ENCODE measurements at places on chromosomes 11 and 22. TPM values are rescaled to one million over a fixed set of nuclear protein-coding genes. Genes with fewer than 3 reads are reported as not detected.
A peak's percentile ranks its signal among the peaks of the same experiment; 100 is the strongest.

- no peak overlapping the region for H3K4me3 ChIP-seq
- H3K27ac ChIP-seq, result no peak overlapping the region
- H3K36me3 ChIP-seq, result no peaks in the 10 kb centered on the region
- DNase-seq, result no peak
- no peaks in the 10 kb centered on the region for H3K4me1 ChIP-seq
- no peaks in the 10 kb centered on the region for H3K27me3 ChIP-seq
Observed at GRCh38 chr11:130480711-130481140, 32.3 kb downstream of the ADAMTS15 start.

The LRRC56 gene
- total RNA-seq, result 2.2 TPM

GRCh38 chr11:128480665-128481064, 106.7 kb downstream of the ETS1 start:
- peak; percentile 39 for DNase-seq
- H3K27ac ChIP-seq, result peak overlapping the region; percentile 92
- no peaks in the 10 kb centered on the region for H3K27me3 ChIP-seq
- no peak overlapping the region for H3K4me3 ChIP-seq

GRCh38 chr22:31286360-31287255, 5.7 kb downstream of the PIK3IP1 start:
- H3K4me3 ChIP-seq, result no peak overlapping the region
- peak overlapping the region; percentile 99 for H3K27ac ChIP-seq
- no peaks in the 10 kb centered on the region for H3K27me3 ChIP-seq

- DNase-seq, result no peak
- no peaks in the 10 kb centered on the region for H3K27me3 ChIP-seq
- H3K36me3 ChIP-seq, result peaks cover 29% of the 10 kb centered on the region
- H3K27ac ChIP-seq, result no peak overlapping the region
- no peaks in the 10 kb centered on the region for H3K4me1 ChIP-seq
- no peak overlapping the region for H3K4me3 ChIP-seq
Observed at GRCh38 chr11:94183251-94183885, 54.7 kb downstream of the PANX1 start.

The BDNF gene
- not detected for total RNA-seq

- H3K27ac ChIP-seq, result no peak overlapping the region
- H3K27me3 ChIP-seq, result no peaks in the 10 kb centered on the region
- H3K4me1 ChIP-seq, result no peaks in the 10 kb centered on the region
- H3K4me3 ChIP-seq, result no peak overlapping the region
- DNase-seq, result no peak
- H3K36me3 ChIP-seq, result no peaks in the 10 kb centered on the region
Observed at GRCh38 chr11:76339221-76339620, 41.7 kb downstream of the THAP12 start.

- no peak for DNase-seq
- H3K4me1 ChIP-seq, result no peaks in the 10 kb centered on the region
- H3K27me3 ChIP-seq, result no peaks in the 10 kb centered on the region
- no peak overlapping the region for H3K27ac ChIP-seq
- H3K36me3 ChIP-seq, result no peaks in the 10 kb centered on the region
Observed at GRCh38 chr11:110367571-110367970, 62.2 kb upstream of the FDX1 start.

DNA sequence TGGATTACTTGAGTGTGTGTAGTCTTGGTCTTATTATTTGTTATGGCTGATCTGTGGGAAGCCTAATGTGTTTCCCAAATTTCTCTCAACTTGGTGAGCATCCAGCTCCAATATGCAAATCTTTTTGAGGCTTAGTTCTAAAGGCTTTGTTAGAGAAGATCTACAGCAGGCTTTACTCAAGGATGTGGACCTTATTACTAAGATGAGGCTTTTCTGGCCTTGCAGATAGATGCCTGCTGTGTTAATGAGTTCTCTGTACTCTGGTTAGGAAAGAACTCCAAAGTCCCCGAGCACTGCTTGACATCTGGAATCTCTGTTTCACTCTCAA, 24.1 kb downstream of the MYEOV start:
- no peaks in the 10 kb centered on the region for H3K4me1 ChIP-seq
- DNase-seq, result no peak
- no peak overlapping the region for H3K27ac ChIP-seq
- H3K36me3 ChIP-seq, result no peaks in the 10 kb centered on the region
- no peak overlapping the region for H3K4me3 ChIP-seq

DNA sequence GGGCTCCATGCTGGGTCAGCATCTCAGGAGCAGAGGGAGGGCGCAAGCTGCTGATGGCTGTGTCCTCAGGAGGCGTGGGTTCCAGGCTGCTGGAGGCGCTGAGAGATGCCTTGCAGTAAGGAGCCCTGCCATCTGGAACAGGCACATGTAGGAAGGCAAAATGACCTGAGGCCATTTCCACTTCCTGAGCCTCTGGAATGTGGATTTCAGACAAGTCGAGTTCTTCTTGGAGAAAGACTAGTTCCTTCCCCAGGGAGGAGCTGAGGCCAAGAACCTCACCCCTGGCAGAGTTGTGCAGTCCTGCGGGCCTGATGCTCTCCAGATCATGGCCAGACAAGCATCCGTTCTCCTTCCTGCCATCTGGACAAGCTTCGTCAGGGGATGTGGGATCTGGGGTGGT, 19.3 kb downstream of the HPS4 start:
- no peak overlapping the region for H3K4me3 ChIP-seq
- H3K27ac ChIP-seq, result no peak overlapping the region
- no peaks in the 10 kb centered on the region for H3K4me1 ChIP-seq
- H3K27me3 ChIP-seq, result no peaks in the 10 kb centered on the region
- no peak for DNase-seq

The SCGB1D2 gene
- total RNA-seq, result not detected

DNA sequence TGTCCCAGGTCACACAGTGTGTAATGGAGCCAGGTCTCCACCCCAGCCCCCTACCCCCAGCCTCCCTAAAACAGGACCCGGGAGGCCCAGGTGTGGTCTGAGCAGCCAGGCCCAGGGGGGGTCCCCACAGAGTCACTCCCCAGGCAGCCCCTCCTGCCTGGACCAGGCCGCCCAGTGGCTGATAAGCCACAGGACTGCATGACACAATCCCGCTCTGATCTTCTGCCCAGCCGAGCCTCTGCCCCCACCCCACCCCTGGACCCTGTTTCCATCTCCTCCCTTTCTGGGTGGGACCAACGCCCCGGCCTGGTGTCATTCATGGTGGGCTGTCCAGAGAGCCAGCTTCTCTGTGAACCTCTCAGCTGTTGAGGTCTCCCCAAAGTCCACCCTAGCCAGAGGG, 7.8 kb upstream of the LIF start:
- H3K4me3 ChIP-seq, result no peak overlapping the region
- no peaks in the 10 kb centered on the region for H3K27me3 ChIP-seq
- H3K27ac ChIP-seq, result no peak overlapping the region

DNA sequence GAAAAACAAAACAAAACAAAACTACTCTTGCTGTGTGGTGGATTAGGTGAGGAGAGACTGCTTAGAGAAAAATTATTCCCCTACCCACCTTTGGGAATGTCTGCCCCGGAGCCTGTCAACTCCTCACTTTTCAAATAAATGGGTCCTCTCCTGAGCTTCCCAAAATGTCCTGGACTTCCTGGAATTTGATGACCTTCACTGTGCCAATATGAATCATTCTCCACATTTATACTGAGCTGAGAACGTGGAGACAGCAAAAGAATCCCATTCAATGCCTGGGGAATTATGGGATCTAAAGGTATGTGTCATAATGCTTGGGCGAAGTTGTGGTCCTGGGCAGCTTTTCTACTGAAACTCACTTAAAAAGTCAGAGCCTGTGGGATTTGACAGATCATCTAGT, 136.8 kb downstream of the KIF18A start:
- no peak overlapping the region for H3K27ac ChIP-seq
- H3K36me3 ChIP-seq, result no peaks in the 10 kb centered on the region
- DNase-seq, result no peak
- H3K4me1 ChIP-seq, result no peaks in the 10 kb centered on the region

GRCh38 chr11:33891714-33892327, at the start of gene LMO2:
Gene LMO2, minus strand, starts transcription at chr11:33892076. Its CDS starts 22,360 bp downstream, at chr11:33869716.
- DNase-seq, result no peak
- H3K27me3 ChIP-seq, result peaks cover 66% of the 10 kb centered on the region
- no peak within 1 kb of the TSS for H3K4me3 ChIP-seq
- no peak within 1 kb of the TSS for H3K27ac ChIP-seq
- H3K36me3 ChIP-seq, result no peaks in the 10 kb centered on the region
- H3K4me1 ChIP-seq, result peaks cover 49% of the 10 kb centered on the region

DNA sequence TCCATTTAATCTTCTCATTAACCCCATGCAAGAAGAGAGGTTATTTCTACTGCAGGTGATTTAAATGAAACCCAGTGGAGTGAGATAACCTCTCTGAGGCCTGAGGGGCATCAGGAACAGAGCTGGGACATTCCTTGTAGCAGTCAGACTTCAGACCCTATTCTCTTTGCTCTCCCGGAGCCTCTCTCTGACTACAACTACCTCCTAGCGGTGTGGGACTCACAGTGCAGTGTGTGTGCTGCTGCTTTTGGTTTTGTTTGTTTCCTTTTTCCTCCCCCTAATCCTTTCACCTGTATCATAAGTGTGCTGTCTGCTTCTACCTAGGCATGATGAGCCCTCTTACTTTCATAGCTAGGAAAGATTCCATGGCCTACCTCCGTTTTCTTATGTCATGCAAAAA, 769.6 kb downstream of the NTM start:
- no peak overlapping the region for H3K4me3 ChIP-seq
- no peaks in the 10 kb centered on the region for H3K36me3 ChIP-seq
- H3K27ac ChIP-seq, result no peak overlapping the region
- no peak for DNase-seq
- no peaks in the 10 kb centered on the region for H3K4me1 ChIP-seq

DNA sequence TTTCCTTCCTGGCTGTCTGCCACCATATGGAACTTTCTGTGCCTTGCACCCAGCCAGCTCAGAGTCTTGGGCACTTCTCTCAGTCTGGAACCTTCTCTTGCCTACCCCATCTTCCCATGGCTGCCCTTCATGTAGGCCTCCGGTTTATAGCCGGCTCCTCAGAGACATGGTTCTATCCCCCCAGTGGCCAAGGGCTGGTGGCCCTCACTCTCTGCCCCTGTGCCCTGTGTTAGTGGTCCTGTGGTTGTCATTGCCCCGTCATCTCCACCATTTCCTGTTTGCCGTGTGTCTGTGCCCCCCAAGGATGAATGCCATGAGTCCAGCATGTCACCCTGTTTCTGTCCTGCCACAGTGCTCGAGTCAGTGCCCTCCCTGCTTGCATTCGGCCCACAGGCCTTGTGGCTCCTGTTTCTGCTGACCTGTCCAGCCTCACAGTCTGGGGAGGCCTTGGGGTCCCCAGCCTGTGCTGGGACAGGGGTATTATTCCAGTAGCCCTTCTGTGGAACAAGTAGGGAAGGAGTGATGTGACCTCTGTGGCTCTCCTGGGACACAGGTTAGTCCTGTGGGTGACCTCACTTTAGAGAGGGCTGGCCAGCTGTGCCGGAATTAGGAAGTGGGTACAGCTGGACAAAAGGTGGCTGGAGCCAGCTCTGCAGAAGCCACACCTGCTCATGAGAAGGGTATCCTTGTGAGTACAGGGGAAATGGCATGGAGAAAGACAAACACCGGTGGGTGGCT, 30.7 kb downstream of the ST3GAL4 start:
- DNase-seq, result no peak
- no peak overlapping the region for H3K27ac ChIP-seq
- no peaks in the 10 kb centered on the region for H3K27me3 ChIP-seq

The CDHR5 gene
- total RNA-seq, result not detected

DNA sequence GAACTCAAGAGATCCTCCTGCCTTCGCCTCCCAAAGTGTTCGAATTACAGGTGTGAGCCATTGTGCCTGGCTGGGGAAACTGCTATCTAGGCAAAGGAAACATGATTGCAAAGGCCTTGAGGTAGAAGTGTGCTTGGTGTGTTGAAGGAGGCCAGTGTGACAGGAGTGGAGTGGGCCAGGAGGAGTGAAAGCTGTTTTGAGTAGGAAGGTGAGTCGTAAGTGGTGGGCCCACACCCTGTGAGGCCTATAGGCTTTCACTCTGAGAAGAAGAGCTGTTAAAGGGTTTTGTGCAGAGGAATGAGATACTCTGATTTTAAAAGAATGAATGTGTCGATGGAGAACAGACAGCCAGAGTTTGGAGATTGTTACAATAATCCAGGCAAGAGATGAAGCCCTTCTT, 43.4 kb downstream of the WEE1 start:
- DNase-seq, result no peak
- no peak overlapping the region for H3K4me3 ChIP-seq
- H3K36me3 ChIP-seq, result no peaks in the 10 kb centered on the region

GRCh38 chr11:6717426-6717825, 34.3 kb upstream of the MRPL17 start:
- no peaks in the 10 kb centered on the region for H3K27me3 ChIP-seq
- peaks cover 25% of the 10 kb centered on the region for H3K4me1 ChIP-seq
- H3K36me3 ChIP-seq, result peaks cover 36% of the 10 kb centered on the region

- peaks cover 32% of the 10 kb centered on the region for H3K4me1 ChIP-seq
- no peaks in the 10 kb centered on the region for H3K36me3 ChIP-seq
- no peak for DNase-seq
- no peaks in the 10 kb centered on the region for H3K27me3 ChIP-seq
- H3K4me3 ChIP-seq, result no peak overlapping the region
Observed at GRCh38 chr22:17239156-17239701, 20.0 kb upstream of the ADA2 start.

The ZC3H12C gene
- 0.45 TPM for total RNA-seq

- DNase-seq, result no peak
- no peaks in the 10 kb centered on the region for H3K27me3 ChIP-seq
- H3K4me1 ChIP-seq, result peaks cover 30% of the 10 kb centered on the region
- no peak overlapping the region for H3K4me3 ChIP-seq
Observed at GRCh38 chr11:62399878-62400266, 19.0 kb upstream of the SCGB1A1 start.

DNA sequence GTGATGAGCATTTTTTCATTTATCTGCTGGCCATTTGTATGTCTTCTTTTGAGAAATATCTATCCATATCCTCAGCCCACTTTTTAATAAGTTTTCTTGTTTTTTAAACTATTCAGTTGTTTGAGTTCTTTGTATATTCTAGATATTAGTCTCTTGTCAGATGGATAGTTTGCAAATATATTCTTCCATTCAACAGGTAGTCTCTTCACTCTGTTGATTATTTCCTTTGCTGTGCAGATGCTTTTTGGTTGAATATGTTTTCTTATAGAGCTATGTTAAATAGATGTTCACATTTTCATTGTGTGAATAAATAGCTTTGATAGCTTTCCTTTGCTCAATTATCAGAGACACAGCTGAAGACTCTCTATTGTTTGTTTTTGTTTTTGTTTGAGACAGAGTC, 68.2 kb upstream of the ALKBH3 start:
- H3K36me3 ChIP-seq, result peaks cover 3% of the 10 kb centered on the region
- no peak for DNase-seq
- H3K4me1 ChIP-seq, result no peaks in the 10 kb centered on the region
- no peaks in the 10 kb centered on the region for H3K27me3 ChIP-seq
- H3K27ac ChIP-seq, result no peak overlapping the region

GRCh38 chr11:131533998-131534397, 163.6 kb downstream of the NTM start:
- no peak overlapping the region for H3K4me3 ChIP-seq
- no peaks in the 10 kb centered on the region for H3K36me3 ChIP-seq
- H3K27me3 ChIP-seq, result no peaks in the 10 kb centered on the region
